ENCODE measurements at places on chromosomes 5 and 9.
A peak's percentile ranks its signal among the peaks of the same experiment; 100 is the strongest.

GRCh38 chr5:6574111-6574510, 58.7 kb downstream of the NSUN2 start:
- no peak for DNase-seq

DNA sequence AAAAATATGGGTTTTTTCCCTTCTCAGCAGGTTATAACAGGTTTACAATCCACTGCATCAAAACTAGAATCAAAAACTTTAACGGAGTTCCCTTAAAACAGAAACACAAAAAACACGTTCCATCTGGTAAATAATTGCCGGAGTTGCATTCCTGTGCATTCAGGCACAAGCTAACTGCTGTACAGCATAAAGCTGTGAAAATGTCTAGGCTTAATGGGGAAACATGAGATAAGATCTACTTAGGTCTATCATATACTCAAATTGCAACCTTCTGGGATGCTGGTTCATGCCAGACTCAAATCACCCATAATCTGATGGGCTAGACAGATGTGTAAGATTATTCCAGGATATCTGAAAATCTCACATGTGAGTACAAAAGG, 265.3 kb downstream of the DOCK8 start:
- DNase-seq = no peak

DNA sequence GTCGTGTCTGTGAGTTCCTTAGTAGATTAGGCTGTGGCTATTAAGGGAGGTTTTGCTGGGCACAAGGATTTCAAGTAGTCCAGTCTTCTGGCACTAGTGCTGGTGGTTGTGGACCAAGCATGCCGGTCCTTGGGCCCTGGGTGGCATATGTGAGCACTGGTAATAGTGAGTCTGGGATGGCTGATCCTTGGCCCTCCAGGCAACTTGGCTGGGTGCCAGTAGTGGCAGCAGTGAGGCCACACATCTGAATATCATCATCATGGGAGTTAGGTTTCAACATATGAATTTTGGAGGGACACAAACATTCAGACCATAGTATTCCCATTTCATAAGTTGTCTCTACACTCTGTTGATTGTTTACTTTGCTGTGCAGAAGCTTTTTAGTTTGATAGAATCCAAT, 25.3 kb upstream of the APBA1 start:
- no peak for DNase-seq

DNA sequence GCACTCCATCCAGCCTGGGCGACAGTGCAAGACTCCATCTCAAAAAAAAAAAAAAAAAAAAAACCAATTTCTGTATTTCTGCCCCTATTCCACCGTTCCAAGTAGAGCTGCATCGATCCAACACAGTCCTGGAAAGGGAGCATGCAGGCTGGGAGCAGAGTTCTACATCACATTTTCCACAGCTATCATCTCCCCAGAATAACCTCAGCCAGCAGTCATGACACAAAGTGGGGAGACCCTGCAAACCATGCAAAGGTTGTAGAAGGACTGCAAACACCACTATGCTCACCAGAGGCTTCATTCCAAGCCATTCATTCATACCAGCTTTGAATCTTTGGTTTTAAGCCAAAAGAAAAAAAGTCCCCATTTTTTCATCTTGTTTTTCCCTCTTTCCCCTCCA, 20.8 kb upstream of the ZNF354A start:
- no peak for DNase-seq

GRCh38 chr5:75053304-75054133, 1.2 kb upstream of the GCNT4 start:
- no peak for DNase-seq

- no peak for DNase-seq
Measured at GRCh38 chr5:177036443-177036842, 13.9 kb downstream of the ZNF346 start.

- DNase-seq = no peak
Measured at GRCh38 chr9:105418588-105419500, 29.0 kb upstream of the FSD1L start.

- DNase-seq = no peak
Measured at GRCh38 chr9:103407260-103407659, 412.1 kb downstream of the CYLC2 start.

GRCh38 chr9:76090909-76091308, 200.4 kb downstream of the PCSK5 start:
- no peak for DNase-seq

GRCh38 chr5:42628821-42629220, 127.8 kb upstream of the CCDC152 start:
- DNase-seq = no peak

DNA sequence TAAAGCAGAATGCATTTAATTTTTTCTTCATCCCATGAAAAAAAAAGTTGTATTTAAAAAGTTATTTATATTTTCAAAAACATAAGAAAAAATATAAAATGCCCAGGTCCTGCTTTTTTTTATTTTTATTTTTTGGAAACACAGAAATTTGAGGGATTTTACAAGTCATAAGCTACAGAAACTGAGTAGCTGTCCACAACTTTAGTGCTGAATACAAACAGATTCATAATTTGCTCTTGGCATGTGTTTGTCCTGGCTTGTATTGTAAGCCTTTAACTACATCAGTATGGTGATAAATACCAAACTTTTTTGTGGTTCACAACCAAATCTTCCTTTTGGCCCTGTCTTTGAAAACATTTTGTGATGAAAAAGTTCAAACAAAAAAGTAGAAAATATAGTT, 7.5 kb upstream of the PLCXD3 start:
- no peak for DNase-seq

DNA sequence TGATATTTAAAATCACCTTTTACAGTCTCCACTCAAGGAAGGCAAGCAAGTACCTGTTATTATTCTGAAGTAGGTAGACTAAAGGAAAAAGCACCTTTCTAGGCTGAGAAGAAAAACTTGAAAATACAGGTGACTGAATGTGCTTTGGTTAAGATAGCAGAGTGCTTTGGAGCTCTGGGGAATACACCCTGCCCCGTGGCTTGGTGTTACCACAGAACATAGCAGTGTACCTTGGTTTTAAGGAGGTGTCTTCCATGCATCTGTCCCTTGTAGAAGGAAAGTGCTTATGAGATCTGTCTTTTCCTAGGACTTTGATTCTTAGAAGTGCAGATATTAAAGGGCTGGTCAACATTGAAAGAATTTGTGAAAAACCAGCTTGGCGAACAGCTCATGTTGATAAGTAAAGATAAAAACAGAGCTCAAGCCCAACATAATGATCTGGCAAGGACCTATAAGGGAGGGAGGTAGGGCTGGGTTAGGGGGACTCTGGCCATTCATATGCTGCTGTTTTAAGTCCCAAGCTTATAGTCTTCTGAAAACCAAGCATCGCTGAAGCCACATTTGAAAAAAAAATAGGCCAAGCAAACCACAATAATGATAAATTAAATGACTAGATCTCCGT, 66.8 kb downstream of the ZNF608 start:
- DNase-seq = no peak

DNA sequence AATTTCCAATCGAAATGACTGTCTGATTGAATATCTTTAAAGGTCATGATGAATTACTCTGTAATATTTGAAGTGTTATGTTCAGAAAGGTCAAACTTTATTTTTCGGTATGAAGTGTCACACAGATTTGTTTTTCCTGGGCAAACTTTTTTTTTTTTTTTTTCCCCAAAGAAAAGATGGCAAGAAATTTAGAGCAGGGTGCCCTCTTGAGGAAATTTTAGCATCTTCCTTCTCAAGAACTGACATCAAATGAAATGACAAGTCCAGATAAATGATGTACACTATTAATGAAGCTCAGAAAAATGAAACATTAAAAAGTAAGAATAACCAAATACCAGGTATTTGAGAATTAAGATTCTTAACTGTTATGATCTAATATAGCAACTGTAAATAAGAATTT, 123.6 kb downstream of the INVS start:
- DNase-seq = peak; percentile 22

- no peak for DNase-seq
Measured at GRCh38 chr5:142821034-142821732, 51.0 kb downstream of the ARHGAP26 start.

- DNase-seq = no peak
Measured at GRCh38 chr5:106661866-106662265, 1008.9 kb downstream of the EFNA5 start.

GRCh38 chr9:112479221-112479620, 7.4 kb upstream of the KIAA1958 start:
- no peak for DNase-seq

GRCh38 chr9:5052838-5053237, 67.8 kb downstream of the JAK2 start:
- DNase-seq = peak; percentile 11

DNA sequence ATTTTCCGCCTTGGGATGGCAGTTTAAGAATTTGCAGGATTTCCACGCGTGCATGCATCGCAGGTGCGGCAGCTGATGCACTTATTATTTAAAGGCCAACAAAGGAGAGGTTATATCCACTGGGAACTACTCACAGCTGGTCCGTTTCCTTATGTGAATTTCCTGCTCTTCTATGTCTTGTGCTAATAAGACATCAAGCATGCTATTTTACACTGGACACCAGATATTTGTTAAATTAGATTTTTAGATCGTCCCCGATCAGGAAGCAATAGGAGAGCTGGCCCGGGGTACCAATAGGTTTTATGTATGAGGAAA, 476 bp upstream of the DTWD2 start:
- DNase-seq = no peak

- DNase-seq = no peak
Measured at GRCh38 chr5:33319151-33319550, 121.6 kb upstream of the TARS1 start.

GRCh38 chr5:141934099-141934844, 10.6 kb downstream of the DELE1 start:
- DNase-seq = no peak

DNA sequence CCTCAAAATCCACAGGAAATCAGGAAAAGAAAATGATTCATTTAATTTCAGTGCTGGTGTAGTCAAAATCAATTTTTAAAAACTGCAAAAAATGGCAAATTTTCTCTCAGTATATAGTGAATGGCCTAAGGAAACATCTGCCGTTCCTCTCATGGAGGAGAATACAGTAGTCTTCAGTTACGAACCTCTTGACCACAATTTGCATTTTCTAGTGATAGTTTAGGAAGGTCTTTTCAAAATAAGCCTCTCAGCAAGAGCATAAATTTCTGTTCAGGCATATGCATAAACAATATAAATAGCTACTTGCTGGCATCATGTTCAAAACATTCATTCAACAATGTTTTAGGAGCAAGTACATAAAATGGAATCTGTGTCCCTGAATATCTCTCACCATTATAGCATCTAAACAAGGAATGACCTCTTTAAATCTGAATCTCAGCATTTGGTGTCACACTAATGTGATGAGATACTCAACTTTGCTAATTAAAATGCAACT, 33.5 kb downstream of the HAPLN1 start:
- DNase-seq = no peak

- peak; percentile 93 for DNase-seq
Measured at GRCh38 chr5:38463634-38464521, 92.6 kb downstream of the LIFR start.

DNA sequence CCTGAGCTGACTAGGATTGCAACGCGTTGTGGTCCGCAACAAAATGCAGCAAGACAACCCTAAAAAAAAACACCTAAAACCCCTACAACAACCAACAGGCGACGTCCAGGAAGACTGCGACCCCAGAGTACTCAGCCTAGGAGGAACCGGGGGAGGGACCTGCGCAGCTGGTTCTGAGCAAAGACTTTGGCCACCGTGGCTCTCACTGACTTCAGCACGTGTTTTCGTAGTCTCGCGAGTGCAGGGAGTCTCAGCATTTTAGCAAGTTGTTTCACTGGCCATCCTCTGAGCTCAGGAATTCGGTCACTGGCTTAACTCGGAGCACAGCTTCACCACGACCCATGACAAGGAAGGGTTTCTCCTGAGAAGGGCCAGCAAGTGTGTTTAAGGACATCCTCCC, 8.6 kb upstream of the ZDHHC11 start:
- DNase-seq = no peak

- DNase-seq = no peak
Measured at GRCh38 chr5:40307920-40308319, 371.8 kb upstream of the PTGER4 start.

DNA sequence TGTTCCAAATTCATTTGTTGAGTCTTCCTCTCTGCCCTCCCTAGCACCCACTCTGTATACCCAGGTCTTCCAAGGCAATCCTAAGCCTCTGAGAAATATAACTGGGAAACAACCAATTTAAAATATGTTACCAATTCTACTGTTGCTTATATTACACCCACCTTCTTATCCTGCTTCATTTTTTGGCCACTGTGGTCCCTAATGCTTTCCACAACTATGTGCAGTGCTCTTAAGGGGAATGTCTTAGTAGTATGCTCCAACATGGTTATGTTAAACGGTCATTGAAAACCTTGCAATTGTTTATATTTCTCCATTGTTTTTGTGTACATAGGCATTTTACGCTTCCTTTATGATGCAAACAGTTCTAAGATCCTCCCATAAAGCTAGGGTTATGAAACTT, 273.1 kb upstream of the HAPLN1 start:
- no peak for DNase-seq

DNA sequence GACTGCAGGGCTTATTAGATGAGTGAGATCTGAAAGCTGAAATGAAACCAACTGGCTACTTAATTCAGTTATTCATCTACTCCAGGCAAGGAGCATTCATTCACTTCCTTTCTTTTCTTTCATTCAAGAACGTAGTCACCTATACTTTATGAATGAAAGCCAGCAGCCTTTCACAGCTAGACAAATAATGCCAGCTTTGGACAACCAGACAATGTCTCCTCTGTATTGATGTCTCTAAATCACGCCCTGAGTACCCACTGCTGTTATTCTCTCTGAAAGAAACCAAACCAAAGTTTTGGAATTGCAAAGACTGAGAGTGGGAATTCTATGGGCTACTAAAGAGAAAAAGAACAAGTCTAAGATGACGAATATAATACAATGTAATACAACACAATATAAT, 121.2 kb upstream of the PTPN3 start:
- no peak for DNase-seq

- DNase-seq = no peak
Measured at GRCh38 chr9:131274674-131275331, 1.5 kb downstream of the FAM78A start.

DNA sequence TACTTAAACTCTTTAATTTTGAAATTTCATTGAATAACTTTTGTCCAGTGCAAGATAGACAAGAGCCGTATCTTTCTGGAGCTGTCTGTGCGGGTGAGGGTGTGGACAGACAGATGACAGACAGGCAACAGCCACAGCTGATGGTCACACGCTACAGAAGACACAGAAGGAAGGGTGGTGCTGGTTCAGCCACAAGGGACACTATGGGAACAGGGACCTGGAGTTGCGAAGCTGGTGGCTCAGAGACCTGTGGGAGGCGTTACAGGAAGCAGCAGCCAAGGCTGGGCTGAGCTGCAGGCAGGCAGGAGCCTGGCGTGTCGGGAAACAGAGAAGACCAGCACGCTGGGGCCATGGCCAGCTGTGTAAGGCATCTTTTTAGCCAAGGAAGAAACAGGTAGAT, 104.4 kb downstream of the WNK2 start:
- no peak for DNase-seq

- no peak for DNase-seq
Measured at GRCh38 chr9:134059661-134060395, 8.0 kb downstream of the BRD3 start.

- peak; percentile 56 for DNase-seq
Measured at GRCh38 chr5:106292654-106293053, 1378.1 kb downstream of the EFNA5 start.

DNA sequence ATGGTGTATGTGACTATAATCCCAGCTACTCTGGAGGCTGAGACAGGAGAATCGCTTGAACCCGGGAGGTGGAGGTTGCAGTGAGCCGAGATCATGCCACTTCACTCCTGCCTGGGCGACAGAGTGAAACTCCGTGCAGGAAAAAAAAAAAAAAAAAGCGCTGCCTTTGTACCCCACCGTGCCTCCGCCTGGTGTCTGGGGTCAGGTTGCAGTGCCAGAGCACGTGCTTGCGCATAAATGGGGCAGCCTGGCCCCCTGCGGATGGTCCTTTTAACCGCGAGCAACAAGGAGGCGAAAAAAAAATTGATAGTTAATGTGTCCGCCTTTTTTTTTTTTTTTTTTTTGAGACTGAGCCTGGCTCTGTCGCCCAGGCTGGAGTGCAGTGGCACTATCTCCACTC, 6.3 kb upstream of the CCNB1 start:
- no peak for DNase-seq
